Cardiac septum (tissue), 1 donor: ENCODE measurements at places on chromosomes 5 and 9. TPM values are rescaled to one million over a fixed set of nuclear protein-coding genes. Genes with fewer than 3 reads are reported as not detected.

DOCK8 gene
- total RNA-seq = 2.4 TPM

DAB2 gene
- total RNA-seq = 28.7 TPM

S100Z gene
- not detected for total RNA-seq

PCDHB8 gene
- 2.3 TPM for total RNA-seq

PCDH12 gene
- 4.9 TPM for total RNA-seq

SHROOM1 gene
- total RNA-seq = 4.7 TPM

SMIM32 gene
- not detected for total RNA-seq

SLC27A4 gene
- 17.4 TPM for total RNA-seq

DPM2 gene
- 14.9 TPM for total RNA-seq

SLCO6A1 gene
- not detected for total RNA-seq

PCDHA10 gene
- 0.30 TPM for total RNA-seq

ZNF608 gene
- total RNA-seq = 18.8 TPM

SAXO1 gene
- total RNA-seq = 0.05 TPM

HACD4 gene
- total RNA-seq = 0.65 TPM

PROB1 gene
- 34.7 TPM for total RNA-seq

TXNDC8 gene
- total RNA-seq = not detected

SNCAIP gene
- 1.3 TPM for total RNA-seq

LECT2 gene
- total RNA-seq = not detected

FCHO2 gene
- total RNA-seq = 15.5 TPM

CCDC171 gene
- 2.5 TPM for total RNA-seq

SMIM33 gene
- total RNA-seq = not detected

PCDHGA12 gene
- 10.3 TPM for total RNA-seq

CTXN3 gene
- total RNA-seq = not detected

SIGMAR1 gene
- 25.8 TPM for total RNA-seq

IL5 gene
- total RNA-seq = not detected

CDX1 gene
- 0.16 TPM for total RNA-seq

NMUR2 gene
- total RNA-seq = not detected

GDNF gene
- 0.30 TPM for total RNA-seq

IGFBPL1 gene
- total RNA-seq = 0.30 TPM

FGFR4 gene
- total RNA-seq = 0.40 TPM

SPAG8 gene
- 3.5 TPM for total RNA-seq

TNFAIP8 gene
- 2.6 TPM for total RNA-seq

F12 gene
- not detected for total RNA-seq

CARD6 gene
- total RNA-seq = 6.2 TPM

MRPL50 gene
- 14.1 TPM for total RNA-seq

SUB1 gene
- 180 TPM for total RNA-seq

SLC45A2 gene
- total RNA-seq = 0.16 TPM
